Iris pigment epithelial cell (primary cell): ENCODE measurements at places on chromosomes 1 and 21.

- DNase-seq, result peak; percentile 9
These were observed 37.6 kb upstream of the ZNF124 start for GRCh38 chr1:247209396-247209795.

DNA sequence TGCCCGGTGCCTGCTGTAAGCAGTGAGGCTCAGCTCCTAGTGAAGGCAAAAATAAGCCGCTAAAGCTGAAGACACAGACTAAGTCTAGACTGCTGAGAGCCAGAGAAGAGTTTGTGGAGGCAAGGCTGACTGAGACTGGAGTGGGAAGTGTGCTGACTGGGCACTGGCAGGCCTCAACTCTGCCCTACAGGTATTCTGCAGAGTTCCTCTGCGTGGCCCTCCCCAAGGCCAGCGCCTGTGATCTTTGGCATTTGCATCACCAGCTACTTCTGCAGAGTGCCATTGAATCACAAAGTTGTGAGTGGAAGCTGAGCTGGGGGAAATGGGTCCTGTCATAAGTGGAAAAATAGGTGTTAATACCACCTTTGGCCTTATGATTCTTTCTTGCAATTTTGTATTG lies 905.7 kb downstream of the PLA2G4A start:
- DNase-seq, result no peak

GRCh38 chr1:75732703-75733102 lies 8.2 kb downstream of the ACADM start:
- DNase-seq, result no peak

DNA sequence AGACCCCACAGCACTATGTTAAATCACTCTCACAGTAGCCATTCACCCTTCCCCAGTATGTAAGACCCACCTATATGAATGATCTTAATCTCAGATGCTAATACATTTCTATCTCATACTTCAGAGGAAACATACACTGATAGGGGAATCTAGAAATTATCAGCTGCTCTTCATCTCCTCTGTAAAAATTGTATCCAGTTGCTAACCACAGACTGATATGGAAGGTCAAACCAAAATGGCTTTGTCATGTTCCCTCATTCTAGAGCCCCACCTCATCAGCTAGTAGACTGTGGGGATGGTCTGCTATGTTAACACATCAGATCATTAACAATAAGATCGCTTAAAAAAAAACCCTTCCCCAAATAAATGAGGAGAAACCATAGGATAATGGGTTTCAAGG lies 71.7 kb downstream of the UBR4 start:
- no peak for DNase-seq

GRCh38 chr1:181485287-181486097 lies 2.2 kb downstream of the CACNA1E start:
- DNase-seq, result no peak

GRCh38 chr21:35179990-35180540 lies 131.0 kb upstream of the RUNX1 start:
- peak; percentile 89 for DNase-seq

DNA sequence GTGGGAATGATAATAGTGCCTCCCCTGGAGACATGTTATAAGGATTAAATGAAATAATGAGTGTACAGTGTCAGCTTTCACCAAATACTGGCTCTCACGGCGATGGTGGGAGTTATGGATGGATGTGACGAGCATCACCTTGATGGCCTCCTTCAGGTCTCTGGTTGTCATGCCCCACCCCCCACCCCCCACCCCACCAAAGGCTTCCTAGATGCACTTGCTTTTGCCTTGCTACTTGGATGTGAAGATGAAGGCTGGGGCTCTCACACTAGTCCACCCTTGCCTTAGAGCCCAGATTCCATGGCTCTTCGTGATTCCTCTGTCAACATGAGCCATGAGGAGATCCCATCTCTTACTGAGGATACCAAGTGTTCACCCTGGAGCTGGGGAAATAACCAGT lies 412.3 kb downstream of the NPHP4 start:
- no peak for DNase-seq

DNA sequence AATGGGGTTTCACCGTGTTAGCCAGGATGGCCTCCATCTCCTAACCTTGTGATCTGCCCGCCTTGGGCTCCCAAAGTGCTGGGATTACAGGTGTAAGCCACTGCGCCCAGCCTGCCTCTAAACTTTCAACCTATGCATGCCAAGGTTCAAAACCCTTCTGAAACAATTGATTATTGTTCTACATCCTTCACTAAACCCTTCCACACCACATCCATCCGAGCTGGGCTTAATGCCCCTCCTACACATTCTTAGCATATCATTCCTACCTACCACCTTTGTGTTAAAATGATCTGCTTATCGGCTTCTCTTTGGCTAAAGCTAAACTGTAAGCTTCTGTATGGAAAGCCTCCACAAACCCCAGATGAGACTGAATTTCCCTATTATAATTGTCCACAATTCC lies 40.8 kb upstream of the DOCK7 start:
- no peak for DNase-seq

GRCh38 chr1:230422221-230422981 lies 3.7 kb downstream of the PGBD5 start:
- DNase-seq, result no peak

DNA sequence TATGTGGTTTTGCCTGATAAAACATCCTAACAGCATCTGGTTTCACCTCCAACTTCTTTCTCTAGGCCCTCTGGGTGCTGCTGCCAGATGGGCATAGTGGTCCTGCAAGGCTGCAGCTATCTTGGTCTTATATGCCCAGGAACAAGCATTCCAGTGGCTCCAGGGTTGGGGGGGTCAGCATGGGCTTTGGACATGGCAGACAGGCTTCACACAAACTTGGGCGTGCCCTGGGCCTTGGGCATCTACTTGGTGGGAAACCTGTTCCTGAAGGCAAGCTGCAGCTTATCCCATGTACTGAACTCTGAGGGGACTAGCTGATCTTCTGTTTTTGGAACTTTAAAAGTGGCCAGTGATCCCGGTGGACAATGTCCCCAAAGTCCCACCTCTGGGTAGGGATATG lies 54.9 kb upstream of the ZNF678 start:
- DNase-seq, result no peak
